GM10248 (cell line): ENCODE measurements at places on chromosomes 1 and 21.

- no peak for DNase-seq
Observed at GRCh38 chr1:4393191-4393590, 261.2 kb upstream of the AJAP1 start.

DNA sequence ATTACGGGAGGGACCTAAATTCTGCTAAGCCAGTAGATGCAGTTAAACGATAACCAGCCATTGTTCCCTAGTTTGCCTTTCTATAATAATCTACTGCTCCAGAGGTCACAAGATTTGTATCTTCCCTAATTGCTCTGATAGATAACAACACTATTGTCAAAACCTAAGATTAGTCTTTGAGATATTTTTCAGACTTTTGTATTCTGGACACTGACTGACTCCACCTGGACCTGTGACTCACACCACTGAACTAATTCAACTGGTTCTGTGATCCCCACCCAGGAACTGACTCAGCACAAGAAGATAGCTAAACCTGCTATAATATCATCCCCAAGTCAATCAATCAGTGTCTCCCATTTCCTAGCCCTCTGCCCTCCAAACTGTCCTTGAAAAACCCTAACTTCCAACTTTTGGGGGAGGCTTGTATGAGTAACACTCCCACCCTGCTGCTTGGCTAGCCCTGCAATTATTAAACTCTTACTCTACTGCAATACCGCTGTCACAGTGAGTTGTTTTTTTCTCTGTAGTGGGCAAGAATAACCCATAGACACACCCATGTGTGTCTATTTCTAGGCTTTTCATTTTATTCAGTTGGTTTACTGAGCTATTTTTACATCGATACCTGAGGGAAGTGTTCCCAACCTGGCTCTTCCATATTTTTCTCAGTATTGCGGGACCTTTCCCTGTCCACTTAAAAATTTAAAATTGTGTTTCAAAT is 11.2 kb downstream of the KIFAP3 start:
- DNase-seq = no peak

GRCh38 chr1:83854456-83854855 is 144.5 kb downstream of the TTLL7 start:
- DNase-seq = no peak

DNA sequence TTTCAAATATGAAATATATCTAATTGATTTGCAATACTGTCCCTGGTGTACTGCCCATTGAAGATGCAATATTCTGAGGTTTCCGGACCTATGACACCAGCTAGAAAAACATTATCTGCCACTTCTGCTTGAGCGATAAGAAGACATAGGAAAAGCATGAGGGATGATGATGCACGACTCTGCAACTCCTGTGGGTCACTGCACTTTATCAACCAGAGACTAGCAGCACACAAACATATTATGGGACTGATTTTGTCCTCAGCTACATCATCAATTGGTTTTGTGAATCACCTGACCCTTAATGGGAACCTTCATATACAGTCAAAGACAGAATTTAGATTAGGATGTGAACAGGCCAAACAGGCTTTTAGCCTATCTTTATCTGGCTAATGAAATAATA is 13.8 kb upstream of the KCNA3 start:
- no peak for DNase-seq

GRCh38 chr1:155744711-155745283 is 55.9 kb downstream of the DAP3 start:
- DNase-seq = no peak

DNA sequence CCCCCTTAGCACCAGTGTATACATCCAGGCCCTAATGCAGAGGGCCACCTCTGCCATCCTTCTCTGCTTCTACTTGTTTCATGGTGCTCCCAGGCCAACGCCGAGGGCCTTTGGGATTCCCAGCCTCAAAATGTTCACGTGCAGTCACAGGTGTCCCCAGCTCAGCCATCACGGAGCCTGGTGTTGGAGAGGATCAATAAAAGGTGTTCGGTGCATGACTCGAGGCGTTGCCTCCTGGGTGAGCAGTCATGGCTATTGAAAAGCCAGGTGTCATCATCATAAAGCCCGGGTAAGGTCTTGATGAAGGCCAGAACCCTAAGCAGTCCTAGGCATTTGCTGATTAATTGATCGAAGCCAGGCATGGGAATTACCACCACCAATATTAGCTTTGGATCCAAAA is 76.1 kb downstream of the ABCA4 start:
- no peak for DNase-seq
